ENCODE measurements at places on chromosomes 3 and 15. TPM values are rescaled to one million over a fixed set of nuclear protein-coding genes. Genes with fewer than 3 reads are reported as not detected.

- peak; percentile 92 for DNase-seq
These were observed 55.7 kb upstream of the CP start for GRCh38 chr3:149277331-149277813.

GRCh38 chr3:86913160-86913559 lies 77.8 kb downstream of the VGLL3 start:
- no peak for DNase-seq

GRCh38 chr15:38225381-38225780 lies 27.3 kb upstream of the SPRED1 start:
- no peak for DNase-seq

DNA sequence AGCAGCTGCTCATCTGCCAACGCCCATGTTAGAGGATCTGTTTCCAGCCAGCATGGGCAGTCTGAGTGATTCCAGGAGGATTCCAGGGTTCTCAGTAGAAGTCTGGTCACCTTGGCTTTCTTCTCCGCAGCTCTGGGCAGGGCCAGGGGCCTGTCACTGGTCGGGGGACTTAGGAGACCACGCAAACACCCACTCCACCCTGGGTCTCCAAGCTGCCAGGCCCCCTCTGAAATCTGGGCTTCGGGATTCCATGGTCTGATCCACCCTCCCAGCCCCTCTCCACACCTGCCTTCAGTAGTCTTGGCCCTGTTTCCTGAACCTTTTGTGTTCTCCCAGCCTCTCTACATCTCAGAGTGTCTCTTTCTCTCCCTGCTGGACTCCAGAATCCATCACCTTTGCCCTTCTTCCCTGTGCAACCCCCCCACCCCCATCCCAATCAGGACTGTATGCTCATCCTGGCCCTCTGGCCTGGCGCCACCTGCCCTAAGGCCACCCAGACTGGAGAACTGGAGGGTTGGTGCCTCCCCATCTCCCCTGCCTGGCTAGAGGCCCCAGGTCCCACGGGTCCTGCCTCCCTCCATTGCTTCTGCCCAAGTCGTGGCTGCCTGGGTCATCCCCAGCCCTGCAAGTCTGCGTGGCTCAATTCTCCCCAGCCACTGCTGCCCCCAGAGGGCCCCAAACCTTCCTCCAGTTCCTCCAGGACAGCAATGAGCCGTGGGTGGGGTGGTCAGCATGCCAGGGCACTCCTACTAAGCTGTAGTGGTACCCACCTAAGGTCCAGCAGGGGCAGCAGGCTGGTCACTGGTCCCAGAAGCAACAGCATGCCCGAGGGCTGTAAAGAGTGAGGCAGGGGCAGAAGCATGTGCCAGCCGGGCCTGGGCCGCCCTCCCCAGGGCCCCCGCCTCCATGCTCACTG lies 102.8 kb downstream of the TBC1D2B start:
- no peak for DNase-seq

DNA sequence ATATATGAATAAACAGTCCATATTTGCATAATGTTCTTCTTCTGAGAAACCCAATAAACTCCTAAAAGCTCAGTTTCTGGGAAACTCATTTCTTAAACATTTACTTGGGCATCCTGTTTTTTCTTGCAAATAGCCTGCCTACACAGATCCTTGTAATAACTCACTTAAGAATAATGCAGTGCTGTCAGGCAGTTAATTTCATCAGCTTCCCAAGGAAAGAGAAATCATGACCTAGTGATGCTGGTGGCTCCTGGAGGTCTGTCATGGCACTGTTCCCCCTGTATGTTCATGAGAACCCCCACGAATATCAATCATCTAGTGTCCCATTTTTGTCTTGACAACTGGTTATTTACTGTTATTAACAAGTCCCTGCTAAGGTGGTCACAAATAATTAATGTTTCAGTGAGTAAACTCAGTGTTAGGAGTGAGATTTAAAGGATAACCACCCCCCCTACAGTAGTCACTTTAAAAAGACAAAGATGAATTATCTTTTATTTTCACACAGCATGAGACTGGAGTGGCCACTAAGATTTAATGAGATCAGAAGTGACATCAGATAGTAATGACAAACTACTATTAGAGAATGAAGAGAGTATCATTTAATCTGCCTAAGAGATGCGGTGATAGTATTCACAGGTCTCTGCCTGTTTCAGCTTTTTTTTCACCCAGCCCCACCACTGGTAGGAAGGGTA lies 279.5 kb upstream of the NECTIN3 start:
- DNase-seq = no peak

DNA sequence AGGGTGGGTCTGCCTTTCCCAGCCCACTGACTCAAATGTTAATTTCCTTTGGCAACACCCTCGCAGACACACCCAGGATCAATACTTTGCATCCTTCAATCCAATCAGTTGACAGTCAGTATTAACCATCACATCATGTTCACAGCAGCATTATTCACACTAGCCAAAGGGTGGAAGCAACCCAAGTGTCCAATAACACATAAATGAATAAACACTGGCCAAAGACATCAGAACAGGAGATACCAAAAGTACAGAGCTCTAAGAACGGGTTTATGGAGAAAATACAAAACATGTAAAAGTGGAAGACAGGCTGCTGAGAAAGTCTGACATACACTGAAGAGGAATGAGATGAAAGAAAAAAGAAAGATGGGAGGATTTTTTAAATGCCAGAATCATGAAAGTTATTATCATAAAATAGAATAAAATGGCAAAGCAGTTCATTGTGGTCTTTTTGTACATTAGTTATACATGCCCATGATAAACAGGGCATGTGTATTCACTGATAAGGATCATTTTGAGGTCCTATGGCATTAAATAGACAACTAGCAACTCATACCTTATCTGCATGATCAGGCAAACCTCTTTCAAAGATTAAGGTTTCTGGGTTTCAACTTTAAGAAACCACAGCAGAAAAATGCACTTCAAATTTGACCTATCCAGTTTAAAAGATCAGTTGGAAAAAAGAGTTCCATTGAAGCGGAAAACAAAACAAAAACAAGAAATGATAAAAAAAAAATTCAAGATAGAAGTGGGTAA lies 22.9 kb downstream of the DNAAF4 start:
- DNase-seq = no peak

GRCh38 chr3:183711516-183711915 lies 13.9 kb downstream of the YEATS2 start:
- no peak for DNase-seq

- no peak for DNase-seq
These were observed 590.4 kb downstream of the PDCD6IP start for GRCh38 chr3:34388830-34389229.

- no peak for DNase-seq
These were observed 5.4 kb upstream of the LINGO1 start for GRCh38 chr15:77637851-77638692.

DNA sequence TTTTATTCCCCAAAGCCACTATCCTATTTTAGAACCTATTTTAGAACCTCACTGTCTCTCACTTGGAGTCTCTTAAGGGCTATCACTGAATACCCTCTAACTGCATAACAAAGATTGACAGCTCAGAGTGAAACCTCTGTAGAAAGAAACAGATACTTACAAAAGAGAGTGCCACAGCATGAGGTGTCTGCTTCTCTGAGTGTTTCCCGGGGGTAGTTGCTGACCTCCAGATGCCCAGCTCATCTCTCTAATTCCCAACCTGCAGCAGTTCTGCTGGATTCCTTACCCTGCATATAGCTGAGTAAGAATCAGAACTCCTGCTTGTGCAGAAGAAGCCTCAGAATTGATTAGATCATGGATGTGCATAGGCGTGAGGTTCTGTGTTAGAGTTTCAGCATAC lies 34.5 kb downstream of the P3H2 start:
- no peak for DNase-seq

DNA sequence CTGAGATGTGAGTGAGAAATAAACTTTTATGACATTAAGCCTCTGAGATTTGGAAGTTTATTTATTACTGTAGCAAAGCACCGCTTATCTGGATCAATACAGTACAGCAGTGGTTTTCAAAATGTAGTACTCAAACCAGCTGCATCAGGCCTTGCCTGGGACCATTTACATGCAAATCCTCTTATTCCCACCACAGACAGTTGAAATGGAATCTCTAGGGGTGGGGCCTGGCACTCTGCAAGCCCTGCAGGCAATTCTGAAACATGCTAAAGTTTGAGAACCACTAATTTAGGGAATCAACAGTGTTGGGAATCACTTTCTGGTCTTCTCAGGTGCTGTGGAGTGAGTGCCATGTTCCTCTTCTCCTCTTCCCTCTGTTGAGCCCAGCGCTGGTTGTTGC lies 77.8 kb upstream of the TAMM41 start:
- DNase-seq = no peak

- no peak for DNase-seq
These were observed 100.0 kb downstream of the TBC1D5 start for GRCh38 chr3:17642474-17642873.

- no peak for DNase-seq
These were observed 6.1 kb downstream of the ANP32A start for GRCh38 chr15:68814596-68814995.

DNA sequence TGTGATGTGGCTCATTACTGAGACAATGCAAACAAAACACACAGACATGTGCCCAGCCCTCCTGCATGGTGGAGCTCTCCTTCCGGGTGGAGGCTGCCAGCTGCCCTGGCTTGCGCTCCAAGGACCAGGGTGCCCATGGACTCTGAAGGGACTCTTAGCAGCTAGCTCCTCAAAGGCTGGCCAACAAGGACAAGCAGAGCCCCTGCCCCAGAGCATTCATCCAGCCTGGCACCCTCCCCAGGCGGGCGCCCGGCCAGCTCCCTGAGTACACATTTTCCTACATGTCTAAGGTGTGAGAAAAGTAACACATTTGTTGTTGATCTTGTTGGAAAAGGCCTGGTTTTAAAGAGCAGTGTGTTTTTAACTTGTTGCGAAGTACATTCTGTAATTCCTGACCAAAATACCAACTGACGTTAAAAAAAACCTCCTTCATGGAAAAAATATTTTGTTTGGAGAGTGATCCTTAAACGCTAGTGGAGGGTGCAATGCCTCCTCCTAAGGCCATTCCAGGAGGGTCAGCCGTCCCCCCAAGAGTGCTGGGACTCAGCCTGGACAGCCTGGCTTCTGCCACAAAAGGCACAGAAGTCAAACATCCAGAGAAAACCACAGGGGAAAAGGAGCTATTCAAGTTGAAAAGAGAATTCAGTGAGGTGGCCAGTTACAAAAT lies 86.9 kb downstream of the KLF15 start:
- DNase-seq = no peak

- DNase-seq = no peak
These were observed at the start of gene ABHD17C for GRCh38 chr15:80695099-80695910. Gene ABHD17C (plus strand): TSS chr15:80695310. CDS start chr15:80695430, 120 bp downstream.

CCDC32 gene
- total RNA-seq = 29.8 TPM

CPB1 gene
- total RNA-seq = 4.4 TPM

IFT122 gene
- total RNA-seq = 52.4 TPM

RNU5B-1 gene
- total RNA-seq = not detected

UACA gene
- total RNA-seq = 303 TPM

LAMB2 gene
- 189 TPM for total RNA-seq

SPINT1 gene
- 32.7 TPM for total RNA-seq

SNTN gene
- not detected for total RNA-seq

GOLGA6L10 gene
- 3.5 TPM for total RNA-seq

ISL2 gene
- total RNA-seq = 0.51 TPM

ZNF501 gene
- total RNA-seq = 0.15 TPM

GASK1A gene
- not detected for total RNA-seq

GATM gene
- 7.6 TPM for total RNA-seq

CFAP100 gene
- not detected for total RNA-seq
